ENCODE measurements at places on chromosomes 12 and 14.

DNA sequence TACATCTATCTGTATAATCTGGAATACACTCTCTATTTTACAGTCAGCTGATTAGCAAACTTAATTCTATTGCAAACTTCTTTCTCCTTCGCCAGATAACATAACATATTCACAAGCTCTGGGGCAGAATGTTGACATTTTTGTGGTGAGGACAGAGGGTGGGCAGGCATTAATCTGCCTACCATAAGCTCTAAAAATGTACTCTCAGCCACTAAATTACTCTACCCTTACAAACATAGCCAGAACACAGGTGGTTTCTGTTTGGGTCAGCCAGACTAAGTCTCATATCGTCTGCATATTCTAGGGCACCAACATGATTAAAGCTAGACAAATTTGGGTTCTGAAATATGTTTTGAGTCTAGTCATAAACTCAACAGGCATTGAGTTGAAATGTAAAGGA, 90.1 kb downstream of the SLC6A15 start:
- no peak for DNase-seq

DNA sequence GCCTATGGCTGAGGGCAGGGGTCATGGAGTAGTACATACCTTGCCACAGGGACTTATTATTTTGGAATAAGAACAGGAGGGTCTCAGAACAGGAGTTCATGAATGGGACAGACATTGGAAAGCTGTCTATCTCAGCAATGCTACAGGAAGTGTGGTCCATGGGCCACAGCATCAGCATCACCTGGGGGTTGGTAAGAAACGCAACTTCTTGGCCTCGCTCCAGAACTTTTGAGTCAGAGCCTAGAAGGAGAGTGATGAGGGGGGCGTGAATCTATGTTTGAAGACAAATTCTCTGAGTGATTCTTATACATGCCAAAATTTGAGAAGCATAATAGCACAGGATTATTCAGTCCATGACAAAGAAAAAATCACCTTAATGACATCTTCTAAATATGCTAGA, 156.6 kb downstream of the RPAP3 start:
- no peak for DNase-seq

- DNase-seq: no peak
Observed at GRCh38 chr12:44653861-44654527, 222.1 kb downstream of the NELL2 start.

- DNase-seq: no peak
Observed at GRCh38 chr14:74988131-74988530, 14.6 kb upstream of the EIF2B2 start.

GRCh38 chr12:57852620-57853500, 6.3 kb upstream of the CTDSP2 start:
- DNase-seq: no peak

DNA sequence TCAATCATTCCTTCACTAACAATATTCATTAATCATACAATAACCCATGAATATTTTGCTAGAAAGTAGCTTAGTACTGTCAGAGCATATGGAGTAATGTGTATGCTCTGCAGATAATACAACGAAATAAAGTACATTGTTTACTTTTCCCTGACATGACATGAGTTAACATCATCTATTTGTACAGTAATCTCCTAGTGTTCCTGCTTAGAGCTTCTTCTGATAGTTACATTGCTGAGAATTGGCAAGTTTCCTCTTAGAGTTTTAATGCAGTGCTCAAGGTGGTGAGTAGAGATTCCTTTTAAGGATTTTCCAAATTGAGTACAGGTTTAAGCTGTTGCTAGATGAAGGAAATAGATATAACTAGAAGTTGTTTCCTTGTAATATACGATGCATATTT, 164.5 kb upstream of the NPAS3 start:
- no peak for DNase-seq

- no peak for DNase-seq
Observed at GRCh38 chr14:98997526-98998205, 274.3 kb downstream of the BCL11B start.

GRCh38 chr12:1500095-1500801, 94.1 kb downstream of the FBXL14 start:
- no peak for DNase-seq

DNA sequence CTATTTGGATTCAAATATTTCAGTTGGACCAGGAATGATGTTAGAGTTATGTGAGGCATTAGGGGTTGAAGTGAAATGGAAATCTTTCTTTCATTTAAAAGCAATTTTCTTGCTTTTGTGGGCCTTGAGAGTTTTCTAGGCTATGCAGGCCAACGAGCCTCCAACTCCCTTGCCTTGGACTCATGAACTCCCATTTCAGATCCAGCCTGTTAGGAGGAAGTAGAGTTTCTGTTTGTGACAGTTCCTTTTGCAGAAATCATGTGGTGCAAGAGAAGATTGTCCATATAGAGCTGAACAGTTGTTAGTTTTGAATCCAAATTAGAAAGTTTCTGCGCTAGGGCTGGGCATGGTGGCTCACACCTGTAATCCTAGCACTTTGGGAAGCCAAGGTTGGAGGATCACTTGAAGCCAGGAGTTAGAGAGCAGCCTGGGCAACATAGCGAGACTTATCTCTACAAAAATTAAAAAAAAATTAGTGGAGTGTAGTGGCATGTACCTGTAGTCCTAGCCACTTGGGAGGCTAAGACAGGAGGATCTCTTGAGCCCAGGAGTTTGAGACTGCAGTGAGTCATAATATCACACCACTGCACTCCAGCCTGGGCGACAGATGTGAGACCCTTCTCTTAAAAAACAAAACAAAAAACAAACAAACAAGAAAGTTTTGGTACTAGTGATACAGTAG, 47.3 kb upstream of the MED13L start:
- DNase-seq: no peak

GRCh38 chr12:105287408-105287807, 43.1 kb upstream of the C12orf75 start:
- no peak for DNase-seq
